ENCODE measurements at places on chromosomes 1 and 21. TPM values are rescaled to one million over a fixed set of nuclear protein-coding genes. Genes with fewer than 3 reads are reported as not detected.

GRCh38 chr1:39687243-39687642 is 4.0 kb downstream of the HPCAL4 start:
- H3K4me1 ChIP-seq = peaks cover 15% of the 10 kb centered on the region
- no peaks in the 10 kb centered on the region for H3K36me3 ChIP-seq
- no peak overlapping the region for H3K27ac ChIP-seq

Gene UCK2
- polyA plus RNA-seq = 16.5 TPM

Gene S100A5
- polyA plus RNA-seq = not detected

Gene NPPB
- polyA plus RNA-seq = 1.0 TPM

Gene UAP1
- polyA plus RNA-seq = 58.8 TPM

Gene DCDC2B
- not detected for polyA plus RNA-seq

Gene E2F2
- 0.61 TPM for polyA plus RNA-seq

All from stomach (tissue), 19 donors.